Kasumi-1 (cell line): ENCODE measurements at places on chromosomes 5 and 9.
A peak's percentile ranks its signal among the peaks of the same experiment; 100 is the strongest.

- no peak for DNase-seq
Observed at GRCh38 chr5:36934740-36935356, 58.3 kb downstream of the NIPBL start.

DNA sequence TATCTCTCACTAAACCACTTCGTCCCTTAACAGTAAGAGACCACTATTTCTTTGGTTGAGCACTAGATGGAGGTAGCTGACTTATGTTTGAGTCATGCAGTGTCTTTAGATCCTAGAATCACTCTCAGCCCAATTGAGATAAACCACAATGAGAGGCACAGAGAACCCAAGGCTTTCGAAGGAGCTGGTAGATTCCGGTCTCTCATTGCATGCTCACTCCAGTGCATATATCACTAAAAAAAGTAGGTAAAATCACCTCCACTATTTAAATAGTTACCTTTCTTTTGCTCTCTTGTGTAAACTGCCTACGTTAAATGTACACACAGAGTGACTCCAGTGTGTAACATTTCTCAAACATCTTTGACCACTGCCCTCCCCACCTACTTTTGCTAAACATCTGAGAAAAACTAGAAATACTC lies 27.6 kb downstream of the ACTL7A start:
- DNase-seq, result peak; percentile 41

GRCh38 chr5:55456216-55456895 lies 78.4 kb downstream of the PLPP1 start:
- DNase-seq, result no peak

- no peak for DNase-seq
Observed at GRCh38 chr9:115038178-115038577, 79.8 kb downstream of the TNC start.

DNA sequence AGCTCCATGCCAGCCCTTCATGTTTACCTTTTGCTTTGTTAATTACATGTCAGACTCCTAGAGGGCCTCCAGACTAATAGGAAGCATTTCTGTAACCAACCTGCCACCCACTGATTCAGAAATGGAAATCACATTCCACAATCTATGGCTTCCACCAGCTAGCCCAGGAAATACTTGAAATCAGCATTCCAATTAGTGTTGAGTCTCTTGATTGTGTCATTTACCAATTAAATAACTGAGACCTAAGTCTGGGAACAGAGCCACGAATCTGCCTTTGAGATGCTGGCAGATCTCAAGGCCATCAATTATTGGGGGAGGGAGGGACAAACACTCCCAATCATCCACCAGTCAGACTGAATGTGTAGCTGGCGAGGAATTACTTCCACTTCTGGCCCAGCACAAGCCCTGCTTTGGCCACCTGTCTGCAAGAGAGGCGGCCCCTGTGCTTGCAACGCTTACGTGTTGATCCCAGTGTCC lies 27.4 kb upstream of the SAP30L start:
- DNase-seq, result no peak

DNA sequence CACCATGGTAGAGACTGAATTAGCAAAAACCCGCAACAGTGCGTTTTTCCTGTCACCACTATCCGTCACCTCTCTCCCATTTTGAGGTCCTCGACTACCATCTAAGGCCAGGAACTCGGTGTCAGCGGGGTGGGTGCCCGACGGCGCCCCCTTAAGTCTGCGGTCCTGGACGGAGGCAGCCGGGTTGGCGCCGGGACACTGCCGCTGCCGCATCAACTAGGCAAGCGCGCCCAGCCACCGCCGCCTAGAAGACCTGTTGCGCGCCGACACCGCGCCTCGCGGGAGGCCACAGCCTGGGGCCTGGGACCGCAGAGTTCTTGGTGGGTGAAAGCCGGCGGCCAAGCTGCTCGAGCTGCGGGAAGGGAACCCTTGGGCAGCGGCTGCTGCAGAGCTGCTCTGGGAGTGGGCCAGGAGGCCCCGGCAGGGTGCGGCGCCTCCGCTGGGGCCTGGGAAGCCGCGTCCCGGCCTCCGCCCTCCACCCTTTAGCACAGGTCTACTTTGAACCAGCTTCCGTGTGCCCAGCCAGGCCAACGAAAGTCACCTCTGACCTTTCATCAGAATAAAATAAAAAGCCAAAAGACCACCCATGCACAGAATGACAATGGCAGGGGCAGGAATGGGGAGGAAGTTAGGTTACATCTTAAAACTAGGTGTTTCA lies 3.5 kb downstream of the FOXB2 start:
- no peak for DNase-seq

DNA sequence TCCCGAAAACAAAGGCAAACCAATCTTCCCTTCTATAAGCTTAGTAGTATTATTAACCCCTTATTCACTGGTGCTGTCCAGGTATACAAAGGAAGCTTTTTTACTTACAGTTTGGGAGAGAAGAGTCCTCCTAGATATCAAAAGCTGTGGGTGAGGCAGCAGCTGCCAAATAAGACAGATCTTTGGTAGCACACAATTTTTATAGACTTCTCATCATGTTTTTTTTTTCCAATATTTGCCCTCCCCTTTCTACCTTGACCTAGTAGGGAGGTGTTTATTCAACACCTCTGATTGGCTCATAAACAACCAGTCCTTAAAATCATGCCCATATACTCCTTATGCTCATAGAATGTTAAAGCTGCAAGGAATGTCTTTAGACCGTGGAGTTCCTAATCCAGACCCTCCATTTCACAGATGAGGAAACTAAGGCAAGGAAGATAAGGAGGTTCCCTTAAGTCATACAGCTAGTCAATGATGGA lies at the start of gene ALDOB:
ALDOB (minus strand) TSS at position 174 of the 479 bp plus-strand sequence. CDS start 4,887 bp downstream, outside the sequence.
- no peak for DNase-seq

DNA sequence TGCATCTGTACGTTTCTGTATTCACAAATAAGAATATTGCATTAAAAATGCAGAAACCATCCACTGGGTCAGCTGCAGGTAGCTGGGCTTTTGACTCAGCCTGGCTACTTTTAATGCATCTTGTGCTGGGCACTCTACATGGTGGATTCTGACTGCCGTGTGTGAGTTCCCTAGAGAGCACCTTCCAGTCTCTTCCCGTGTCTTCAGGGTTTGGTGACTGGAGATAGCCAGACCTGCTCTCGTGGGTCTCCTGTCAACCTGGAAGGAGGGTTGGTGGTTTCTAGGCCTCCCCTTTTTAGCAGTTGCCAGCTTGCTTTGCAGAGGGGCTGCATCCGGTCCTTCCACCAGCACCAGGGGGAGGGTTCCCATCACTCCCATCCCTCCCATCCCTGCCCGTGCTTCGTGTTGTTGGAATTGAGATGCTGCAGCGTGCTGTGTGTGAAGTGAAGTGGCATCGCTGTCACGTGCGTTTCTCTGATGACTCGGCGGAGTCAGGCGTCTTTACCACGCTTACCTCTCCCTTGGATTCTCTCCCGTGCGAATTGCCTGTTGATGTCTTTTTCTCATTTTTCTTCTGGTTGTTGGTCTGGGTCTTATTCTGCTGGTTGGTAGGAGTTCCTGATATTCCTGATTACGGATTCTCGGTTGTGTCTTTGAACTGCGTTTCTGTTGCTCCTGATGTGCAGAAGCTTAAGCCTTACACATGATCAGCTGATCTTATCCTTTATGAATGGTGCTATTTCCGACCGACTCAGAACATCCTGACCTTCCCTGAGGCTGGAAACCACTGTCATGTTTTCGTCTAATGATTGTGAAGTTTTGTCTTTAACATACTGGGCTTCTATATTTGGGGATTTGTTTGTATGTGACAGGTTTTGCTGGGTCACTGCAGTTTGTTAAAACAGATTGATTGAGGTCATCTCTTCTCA lies 16.9 kb downstream of the FBXW5 start:
- DNase-seq, result no peak

GRCh38 chr5:170861917-170862766 lies at the start of gene RANBP17:
Gene RANBP17, plus strand, starts transcription at chr5:170862018.
- peak; percentile 63 for DNase-seq
